ENCODE measurements at places on chromosomes 5 and 9.

DNA sequence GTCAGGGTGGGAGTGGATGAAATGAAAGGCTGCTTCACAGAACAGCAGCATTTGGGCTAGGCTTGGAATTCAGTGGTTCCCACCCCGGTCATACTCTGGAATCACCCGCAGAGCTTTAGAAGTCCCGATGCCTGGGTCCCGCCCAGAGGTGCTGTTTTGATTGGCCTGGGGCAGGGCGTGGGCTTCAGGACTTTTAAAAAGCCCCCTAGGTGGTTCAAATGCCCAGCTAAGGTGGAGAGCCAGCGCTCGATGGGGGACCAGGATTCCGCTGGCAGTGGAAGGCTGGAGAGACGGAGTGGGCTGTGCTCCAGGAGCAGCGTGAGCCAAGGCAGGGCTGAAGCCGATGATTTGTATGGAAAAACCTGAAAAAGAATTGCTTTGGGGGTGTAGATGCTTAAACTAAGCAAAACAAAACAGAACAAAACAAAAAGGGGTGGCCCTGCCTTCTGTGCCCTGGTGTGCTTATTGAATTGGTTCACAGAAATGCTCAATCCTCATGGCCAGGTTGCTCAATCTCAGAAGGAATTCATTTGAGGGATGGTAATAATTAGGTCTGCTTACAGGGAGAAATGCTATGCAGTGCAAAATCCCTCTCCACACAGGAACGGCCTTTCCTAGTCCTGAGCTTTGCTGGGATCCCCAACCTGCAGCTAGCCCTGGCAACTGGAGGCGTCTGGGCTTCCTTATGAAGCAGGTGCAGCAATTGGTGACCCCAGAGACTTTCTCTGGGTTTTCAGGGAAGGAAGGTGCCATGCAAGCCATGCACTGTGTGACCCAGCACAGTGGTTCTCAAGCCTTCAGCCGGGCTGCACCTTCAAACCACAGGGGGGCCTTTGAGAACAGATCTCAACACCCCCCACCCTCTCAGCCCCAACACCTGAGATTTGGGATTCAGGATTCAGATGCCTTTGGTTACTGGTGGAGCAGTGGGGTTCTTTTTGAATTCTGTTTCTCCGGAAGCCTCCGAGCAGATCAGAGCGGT lies 174.0 kb upstream of the ZNF618 start:
- DNase-seq: no peak

- DNase-seq: peak; percentile 38
These were observed 23.1 kb upstream of the CNOT6 start for GRCh38 chr5:180470966-180471582.

GRCh38 chr9:68999393-69000105 lies 14.4 kb downstream of the PRKACG start:
- DNase-seq: peak; percentile 67

DNA sequence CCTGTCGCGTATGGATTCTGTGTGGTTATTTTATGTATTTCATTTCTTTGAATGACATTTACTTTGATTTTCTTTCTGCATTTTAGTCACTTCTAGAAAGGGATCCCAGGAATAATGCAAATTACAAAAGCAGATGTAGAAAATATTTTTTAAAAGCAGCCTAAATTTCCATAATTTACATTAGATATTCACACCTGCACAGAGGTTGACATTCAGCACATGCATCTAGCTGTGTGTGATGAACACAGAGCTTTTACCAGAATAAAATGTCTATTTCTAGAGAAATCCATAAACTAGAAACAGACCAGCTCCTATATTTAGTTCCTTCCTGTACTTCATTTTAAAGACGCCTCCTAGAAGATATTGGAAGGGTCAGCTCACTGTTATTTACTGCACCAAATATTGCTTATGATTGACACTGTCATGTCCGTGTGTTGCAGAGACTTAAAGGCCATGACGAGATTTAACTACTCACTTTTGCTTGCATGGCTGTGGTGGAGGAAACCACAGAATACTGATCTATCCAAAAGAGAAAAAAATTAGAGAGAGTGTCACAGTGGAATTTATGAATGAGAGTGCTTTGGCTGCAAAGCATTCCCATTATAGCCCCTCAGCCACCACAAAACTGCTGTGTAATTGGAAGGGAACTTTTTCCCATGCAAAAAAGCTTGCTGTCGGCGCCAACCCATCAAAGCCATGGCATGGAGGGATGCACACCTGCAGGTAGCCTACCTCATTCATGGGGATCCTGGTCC lies 58.1 kb downstream of the EBF1 start:
- no peak for DNase-seq

- DNase-seq: no peak
These were observed 7.7 kb downstream of the ICE1 start for GRCh38 chr5:5430136-5430535.

GRCh38 chr9:81819859-81820546 lies 108.2 kb upstream of the SPATA31D4 start:
- DNase-seq: no peak

DNA sequence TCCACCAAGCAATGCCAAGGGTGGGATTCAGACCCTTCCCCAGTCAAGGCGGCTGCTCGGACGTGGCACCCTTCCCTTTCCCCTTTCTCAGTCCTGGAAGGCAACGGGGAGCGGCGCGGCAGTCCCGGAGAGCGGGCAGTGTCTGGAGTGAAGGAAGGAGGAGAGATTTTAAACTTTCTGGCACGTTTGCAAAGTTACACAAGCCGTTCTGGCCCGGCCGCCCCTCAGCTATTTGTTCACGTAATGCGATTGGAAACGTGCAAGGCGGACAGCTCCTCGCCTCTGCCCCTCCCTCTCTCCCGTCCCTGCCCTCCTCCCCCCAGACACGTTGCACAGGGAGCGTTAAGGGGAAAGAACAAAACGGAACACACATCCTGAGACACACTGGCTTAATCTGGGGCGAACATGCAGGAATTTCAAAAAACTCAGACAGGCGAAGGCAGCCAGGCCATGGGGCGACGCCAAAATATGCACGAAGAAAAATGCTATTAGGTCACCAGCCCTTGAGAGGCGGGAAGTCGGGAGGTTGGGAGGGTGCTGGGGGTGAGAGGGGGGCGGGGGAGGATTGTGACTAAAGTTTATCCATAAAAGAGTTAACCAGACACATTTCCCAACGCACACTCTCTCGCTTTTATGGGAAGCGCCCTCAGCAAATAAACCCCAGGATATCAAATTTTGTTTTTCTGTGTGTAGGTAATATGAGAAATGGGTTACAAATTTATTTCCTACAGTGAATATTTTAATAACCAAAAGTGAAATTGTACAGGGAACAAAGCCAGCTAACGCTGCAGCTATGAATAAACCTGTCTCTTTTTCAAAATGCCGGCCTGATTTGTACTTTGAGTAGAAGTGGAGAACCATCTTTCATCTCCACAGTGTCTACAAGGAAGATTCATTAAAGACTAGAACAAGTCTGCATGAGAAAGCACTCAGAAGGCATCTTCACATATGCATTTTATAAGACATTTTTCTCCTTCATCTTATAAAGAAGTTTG lies at the start of gene LOX:
Gene LOX, minus strand, starts transcription at position 144 of the 995 bp plus-strand sequence. CDS start 274 bp downstream, outside the sequence.
- DNase-seq: peak; percentile 94

DNA sequence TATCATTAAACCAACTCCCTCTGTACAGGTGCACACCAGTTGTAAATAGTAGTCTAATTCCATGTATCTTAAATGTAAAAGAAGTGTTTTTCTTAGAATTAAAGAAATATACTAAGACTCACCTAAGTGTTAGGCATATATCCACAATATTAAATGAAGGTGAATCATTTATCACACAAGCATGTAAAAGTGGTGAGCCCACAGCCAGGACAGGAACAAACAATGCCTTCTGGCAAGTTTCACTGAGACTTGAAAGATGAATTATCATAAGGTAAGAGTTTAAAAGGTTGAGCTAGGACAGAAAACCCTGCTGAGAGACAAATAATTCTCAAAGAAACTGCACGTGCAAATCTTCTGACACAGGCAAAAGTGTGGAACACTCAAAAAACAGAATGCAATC lies 832.5 kb downstream of the TAF11L14 start:
- no peak for DNase-seq

All from right cardiac atrium (tissue), 5 donors.